ENCODE measurements at places on chromosomes 1 and 21.
A peak's percentile ranks its signal among the peaks of the same experiment; 100 is the strongest.

GRCh38 chr1:26848941-26849774, 13.8 kb upstream of the SFN start:
- no peak for DNase-seq

DNA sequence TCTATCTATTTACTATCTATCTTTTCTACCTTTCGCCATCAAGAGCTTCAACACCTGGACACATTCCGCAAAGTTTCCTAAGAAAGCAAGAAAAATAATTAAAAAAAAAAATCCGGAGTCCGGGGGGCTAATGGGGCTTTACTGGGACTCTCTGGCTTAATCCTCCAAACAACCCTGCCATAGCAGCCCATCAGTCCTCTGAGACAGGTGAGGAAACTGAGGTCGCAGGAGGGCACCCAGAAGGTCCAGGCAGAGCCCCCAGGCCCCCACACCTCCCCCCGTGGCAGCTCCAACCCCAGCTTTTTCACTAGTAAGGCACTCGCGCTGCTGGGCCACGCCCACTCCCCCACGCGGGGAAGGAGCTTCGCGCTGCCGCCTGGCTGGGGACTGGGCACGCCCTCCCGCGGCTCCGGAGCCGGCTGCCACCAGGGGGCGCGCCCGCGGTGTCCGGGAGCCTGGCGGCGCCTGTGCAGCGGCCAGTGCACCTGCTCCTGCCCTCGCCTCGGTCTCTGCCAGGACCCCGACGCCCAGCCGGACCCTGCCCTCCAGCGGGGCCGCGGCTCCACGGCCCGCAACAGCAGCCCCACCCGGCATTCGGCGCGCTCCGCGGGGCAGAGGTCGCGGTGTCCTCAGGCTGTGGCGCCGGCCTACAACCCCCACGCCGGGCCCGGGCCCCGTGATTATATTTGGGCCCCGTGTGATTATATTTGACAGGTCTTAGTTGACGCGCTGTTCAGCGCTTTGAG, 54.1 kb upstream of the SAMD11 start:
- DNase-seq, result no peak

- DNase-seq, result no peak
Measured at GRCh38 chr1:88985692-88986091, 6.7 kb downstream of the KYAT3 start.

GRCh38 chr1:160836561-160836960, 26.1 kb downstream of the CD244 start:
- DNase-seq, result no peak

DNA sequence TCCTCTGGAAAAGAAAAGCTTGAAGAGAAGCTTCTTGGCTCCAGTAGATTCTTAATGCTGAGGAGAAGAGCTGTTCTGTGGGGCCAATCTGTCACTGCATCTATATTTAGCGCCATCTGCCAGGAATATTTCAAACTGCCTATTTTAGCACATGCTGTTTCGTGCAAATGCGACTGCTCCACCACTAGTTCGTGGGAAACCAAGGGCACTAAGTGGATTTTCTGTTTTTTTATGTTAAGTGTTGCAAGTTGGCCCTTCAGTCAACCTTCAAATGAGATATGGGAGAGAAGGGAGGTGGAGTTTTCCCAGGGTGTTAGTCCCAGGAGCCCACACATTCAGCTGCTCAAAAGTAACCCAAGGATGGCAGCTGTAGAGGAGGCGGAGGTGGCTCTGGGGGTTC, 91.9 kb downstream of the TSEN15 start:
- DNase-seq, result peak; percentile 50

DNA sequence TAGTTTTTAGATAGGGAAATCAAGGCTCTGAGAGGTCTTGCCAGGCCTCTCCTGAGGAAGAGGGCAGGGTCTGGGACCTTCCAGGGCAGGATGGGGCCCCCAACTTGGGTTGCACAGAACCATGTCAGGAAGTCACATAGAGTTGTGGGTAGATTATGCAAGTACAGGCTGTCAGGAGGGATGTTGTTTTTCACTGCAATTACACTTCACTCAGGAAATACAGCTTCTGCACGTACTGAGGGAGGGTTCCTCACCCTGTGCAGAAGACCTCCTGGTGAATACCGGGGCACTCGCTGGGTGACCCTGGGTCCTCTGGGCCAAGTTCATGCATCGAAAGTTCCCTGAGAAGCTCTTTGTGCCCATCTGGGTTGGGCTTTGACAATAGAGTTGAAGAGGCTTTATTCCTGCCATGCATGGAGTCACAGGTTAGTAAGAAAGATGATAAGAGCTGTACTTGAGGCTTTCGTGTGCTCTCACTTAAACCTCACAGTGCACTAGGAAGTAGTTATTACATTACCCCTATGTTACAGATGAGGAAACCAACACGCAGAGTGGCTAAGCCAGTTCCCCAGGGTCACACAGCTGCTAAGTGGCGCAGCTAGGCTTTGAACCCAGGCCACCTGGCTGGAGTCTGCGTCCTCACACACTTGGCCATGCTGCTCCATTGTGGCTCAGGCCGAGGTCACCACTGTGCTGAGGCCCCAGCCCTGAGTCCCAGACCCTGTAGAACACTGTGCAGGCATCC, 16.2 kb upstream of the TNFRSF1B start:
- no peak for DNase-seq

DNA sequence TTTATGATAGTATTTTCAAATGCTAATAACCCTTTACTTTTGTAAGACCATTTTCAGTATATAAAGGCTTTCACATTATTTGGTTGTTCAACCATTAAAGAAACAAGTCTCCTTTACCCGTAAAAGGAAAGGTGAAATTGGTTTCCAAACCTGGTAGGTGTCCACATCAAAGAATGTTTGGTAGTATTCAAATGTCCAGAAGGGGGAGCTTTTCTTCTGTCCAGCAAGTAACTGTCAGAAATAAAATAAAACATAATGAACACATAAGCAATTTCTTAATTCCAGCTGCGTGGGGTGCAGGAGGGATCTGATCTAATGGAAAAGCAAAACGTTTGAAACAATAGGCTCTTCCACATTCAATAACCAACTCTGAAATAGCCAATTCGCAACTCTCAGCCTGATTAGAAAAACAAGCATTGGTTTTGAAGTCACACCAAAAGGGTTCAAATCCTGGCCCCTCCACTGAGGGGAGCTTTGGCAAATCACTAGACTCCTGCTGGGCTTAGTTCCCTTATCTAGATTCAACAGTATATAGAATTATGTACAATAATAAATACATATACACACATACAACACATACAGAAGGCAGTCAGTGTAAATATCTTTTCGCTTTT, 11.0 kb downstream of the YIPF1 start:
- DNase-seq, result no peak

GRCh38 chr1:27087371-27088220, 67.3 kb downstream of the SLC9A1 start:
- DNase-seq, result no peak

DNA sequence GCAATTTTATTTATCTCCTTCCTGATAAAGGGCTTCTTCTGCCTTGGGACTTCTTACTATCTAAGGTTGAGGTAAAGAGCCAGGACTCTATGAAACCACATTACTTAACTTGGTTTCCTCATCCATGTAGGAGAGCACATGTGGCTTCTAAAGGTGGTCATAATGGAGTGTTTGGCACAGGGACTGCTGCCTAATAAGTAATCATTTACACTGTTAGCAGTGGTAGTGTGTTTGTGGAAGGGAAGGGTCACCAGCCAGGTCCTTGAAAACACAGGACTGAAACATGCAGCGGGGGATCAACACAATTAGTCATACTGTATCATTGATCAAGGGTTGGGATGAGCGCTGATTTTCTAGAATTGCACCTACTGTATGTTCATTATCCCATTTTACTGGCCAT, 59.6 kb downstream of the UCK2 start:
- DNase-seq, result no peak

- no peak for DNase-seq
Measured at GRCh38 chr1:59414406-59415133, 117.7 kb downstream of the FGGY start.

GRCh38 chr1:39490596-39491145, 765 bp upstream of the BMP8A start:
- DNase-seq, result no peak

GRCh38 chr1:182308826-182309225, 82.8 kb downstream of the GLUL start:
- DNase-seq, result no peak

DNA sequence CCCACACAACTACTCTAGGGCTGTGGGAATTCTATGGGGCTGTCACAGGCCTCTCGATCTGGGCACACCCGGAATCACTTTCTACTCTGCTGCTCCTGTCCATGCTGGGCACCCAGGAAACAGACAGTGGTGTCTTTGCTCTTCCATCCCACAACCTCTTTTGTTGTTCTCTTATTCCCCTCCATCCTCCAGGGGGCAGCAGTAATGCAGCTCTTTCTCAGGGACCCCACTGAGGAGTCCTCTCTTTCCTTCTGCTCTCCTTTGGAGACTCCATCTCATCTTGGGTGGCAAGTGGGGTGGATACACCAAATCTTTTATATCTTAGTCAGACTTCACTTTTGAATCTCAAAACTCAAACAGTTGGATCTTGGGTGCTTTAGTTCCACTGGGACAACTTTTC, 206.3 kb downstream of the HS2ST1 start:
- DNase-seq, result no peak

- DNase-seq, result no peak
Measured at GRCh38 chr1:16386454-16387113, 19.5 kb downstream of the SZRD1 start.

DNA sequence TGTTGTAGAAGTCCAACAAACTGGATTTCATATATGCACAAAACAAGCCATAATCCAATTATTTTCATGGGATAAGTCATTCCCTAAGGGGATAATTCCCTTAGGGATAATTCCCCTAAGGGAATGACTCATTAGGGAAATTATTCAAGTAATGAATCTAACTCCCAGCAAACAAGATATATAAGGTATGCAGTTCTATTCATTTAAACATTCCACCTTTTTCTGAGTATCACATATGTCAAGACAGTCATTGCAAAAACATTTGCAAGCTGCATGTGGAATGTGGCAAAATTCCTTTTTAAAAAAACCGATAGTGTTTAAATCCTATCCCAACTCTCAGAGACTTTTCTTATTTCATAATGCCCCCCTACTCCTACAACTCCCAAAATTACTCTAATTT, 131.2 kb downstream of the AKT3 start:
- DNase-seq, result no peak

DNA sequence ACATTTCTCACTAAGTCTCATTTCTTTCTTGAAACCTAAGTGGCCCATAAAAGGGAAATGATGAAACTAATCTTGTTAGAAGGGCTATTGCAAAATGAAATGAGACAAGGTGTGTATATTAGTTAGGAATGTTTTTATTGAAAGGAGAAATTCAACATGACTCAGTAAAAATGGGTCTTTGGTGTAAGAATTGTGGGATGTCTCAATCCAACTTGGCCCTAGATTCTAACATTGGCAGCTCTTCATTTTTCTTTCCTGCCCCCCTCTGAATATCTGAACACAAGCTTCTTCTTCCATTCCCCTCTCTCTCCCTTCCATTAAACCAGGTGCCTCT, 26.8 kb upstream of the TARBP1 start:
- no peak for DNase-seq

- no peak for DNase-seq
Measured at GRCh38 chr1:67684526-67685066, 405 bp upstream of the GADD45A start.

- DNase-seq, result no peak
Measured at GRCh38 chr1:242743983-242744780, 219.7 kb upstream of the PLD5 start.

DNA sequence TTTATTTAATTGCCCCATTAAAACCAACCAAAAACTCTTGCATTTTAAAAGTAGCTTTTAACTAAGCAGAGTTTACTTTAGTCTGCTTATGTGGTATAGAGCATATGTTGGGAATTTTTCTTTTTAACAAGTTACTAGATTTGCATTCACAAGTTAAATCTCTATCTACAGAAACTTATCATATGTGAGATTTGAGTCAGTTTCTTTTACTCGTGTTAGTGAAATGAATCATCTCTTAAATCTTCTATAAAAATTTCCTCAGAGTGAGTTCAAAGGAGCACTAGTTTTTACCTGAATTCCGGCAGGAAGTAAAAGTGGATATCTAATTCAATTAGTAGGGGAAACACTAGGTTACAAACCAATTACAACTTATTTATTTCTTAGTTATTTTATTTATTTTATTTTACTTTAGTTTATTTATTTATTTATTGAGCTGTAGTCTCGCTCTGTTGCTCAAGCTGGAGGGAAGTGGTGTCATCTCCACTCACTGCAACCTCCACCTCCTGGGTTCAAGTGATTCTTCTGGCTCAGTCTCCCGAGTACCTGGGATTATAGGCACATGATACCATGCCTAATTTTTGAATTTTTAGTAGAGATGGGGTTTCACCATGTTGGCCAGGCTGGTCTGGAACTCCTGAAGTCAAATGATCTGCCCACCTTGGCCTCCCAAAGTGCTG, 1609.6 kb upstream of the B3GALT2 start:
- DNase-seq, result no peak

DNA sequence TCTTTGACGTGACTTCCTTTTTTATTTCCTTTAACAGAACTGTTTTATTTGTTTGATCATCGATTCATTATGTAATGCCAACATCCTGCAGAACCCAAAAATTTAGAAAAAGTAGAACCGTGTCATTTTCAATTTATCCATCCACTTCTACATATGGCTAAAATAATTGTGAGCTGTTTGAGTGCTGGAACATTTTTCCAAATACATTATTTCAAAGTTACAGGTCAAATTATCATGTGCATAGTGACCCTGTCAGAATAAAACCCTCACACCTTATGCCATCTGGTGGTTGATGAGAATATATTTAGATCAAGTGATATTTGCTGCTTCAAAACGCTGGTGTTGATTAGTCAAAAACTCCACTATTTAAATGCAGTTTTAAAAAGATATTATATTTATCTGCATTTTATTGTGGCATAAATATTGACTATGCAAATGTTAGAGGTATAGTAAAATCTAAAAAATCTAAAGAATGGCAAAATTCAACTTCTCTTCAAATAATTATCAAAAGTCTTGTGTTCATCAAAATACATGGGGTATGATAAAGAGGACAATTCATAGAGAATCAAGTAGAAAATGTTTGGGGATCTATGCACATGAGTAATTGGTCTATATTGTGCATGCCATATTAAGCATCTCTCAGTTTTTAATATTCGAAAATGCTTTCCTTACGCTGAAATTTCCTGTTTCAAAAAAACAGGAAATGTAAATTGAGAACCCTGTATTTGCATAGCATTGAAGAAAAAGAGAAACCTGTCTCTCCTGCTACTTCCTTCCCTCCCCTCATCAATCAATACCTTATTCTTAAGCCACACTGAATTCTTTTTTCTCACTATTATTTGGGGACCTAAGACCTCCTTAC, 39.7 kb downstream of the UBE2U start:
- DNase-seq, result peak; percentile 8

GRCh38 chr1:229848752-229849677, 218.0 kb upstream of the GALNT2 start:
- no peak for DNase-seq

DNA sequence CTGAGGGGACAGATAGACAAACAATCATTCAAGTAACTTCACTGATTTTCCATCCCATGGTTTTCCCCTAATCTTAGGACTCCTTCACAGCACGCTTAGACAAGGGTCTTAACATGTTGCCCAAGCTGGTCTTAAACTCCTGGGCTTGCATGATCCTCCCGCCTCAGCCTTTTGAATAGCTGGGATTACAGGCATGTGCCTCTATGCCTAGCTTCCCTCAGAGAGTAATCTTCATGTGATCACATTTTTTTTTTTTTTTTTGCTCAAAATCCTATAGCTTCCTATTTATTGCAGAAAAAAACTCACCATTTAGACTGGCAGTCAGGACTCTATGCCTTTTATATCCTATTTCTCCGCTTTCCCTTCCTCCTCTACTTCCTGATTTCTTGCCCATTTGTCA, 90.4 kb upstream of the DPH5 start:
- no peak for DNase-seq
